Stomach (tissue), 19 donors: ENCODE measurements at places on chromosomes 7 and 10. TPM values are rescaled to one million over a fixed set of nuclear protein-coding genes. Genes with fewer than 3 reads are reported as not detected.

The ABCB1 gene
- 10.6 TPM for total RNA-seq

GRCh38 chr7:115734641-115735040, 295.9 kb downstream of the TFEC start:
- DNase-seq, result no peak

GRCh38 chr7:102994567-102994966, 80.0 kb downstream of the FBXL13 start:
- DNase-seq, result no peak

The AGR2 gene
- 127 TPM for total RNA-seq

The HOGA1 gene
- total RNA-seq, result not detected

DNA sequence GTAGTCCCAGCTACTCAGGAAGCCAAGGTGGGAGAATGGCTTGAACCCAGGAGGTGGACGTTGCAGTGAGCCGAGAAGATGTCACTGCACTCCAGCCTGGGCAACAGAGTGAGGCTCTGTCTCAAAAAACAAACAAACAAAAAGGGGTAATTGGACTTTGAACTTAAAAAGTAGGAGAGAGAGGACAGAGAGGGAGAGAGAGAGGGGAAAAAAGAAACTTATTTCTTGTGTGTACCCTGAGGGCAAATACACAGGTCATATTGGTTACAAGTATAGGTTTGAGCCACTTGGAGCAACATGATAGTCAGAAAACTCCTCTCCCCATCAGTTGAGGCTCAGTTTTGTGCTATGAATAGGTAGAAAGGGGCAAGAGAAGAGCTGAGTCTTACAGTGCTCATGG, 42.8 kb upstream of the CCDC7 start:
- no peak for DNase-seq

- DNase-seq, result no peak
Measured at GRCh38 chr10:16497911-16498310, 23.8 kb downstream of the C1QL3 start.

The EPHB6 gene
- total RNA-seq, result 8.2 TPM

DNA sequence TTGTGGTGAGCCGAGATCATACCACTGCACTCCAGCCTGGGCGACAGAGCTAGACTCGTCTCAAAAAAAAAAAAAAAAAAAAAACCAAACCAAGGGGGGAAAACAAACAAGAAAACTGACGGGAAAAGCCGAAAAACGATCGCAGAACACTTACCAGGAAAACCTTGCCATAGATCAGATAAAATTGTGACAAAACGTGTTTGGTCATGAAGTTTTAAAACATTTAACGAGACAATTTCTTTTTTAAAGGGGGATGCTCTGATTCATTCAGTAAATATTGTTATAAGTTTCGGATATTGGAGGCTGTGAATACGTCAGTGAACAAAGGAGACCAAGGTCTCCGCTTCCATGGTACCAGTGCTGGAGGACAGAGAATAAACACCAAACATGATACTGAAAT, 77.3 kb downstream of the ARMC3 start:
- no peak for DNase-seq

DNA sequence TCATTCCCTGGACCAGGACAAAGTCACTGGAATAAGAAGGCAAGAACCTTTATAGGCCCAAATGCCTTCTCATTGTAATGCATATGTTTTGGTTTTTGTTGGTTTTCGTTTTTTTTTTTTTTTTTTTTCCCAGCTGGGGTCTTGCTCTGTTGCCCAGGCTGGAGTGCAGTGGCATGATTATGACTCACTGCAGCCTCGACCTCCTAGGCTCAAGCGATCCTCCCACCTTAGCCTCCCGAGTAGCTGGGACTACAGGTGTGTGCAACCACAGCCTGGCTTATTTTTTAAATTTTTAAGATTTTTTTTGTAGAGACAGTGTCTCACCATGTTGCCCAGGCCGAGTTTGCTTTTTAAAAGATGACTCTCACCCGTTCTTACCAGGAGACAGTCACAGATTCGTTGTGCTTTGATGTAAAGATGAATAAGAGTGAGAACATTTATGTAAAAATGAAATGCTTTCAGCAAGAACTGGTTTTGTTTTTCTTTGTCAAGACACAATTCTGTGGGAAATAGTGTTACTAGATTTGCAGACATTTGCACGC, 7.6 kb downstream of the IQCE start:
- no peak for DNase-seq

GRCh38 chr10:25226775-25227682, 52.2 kb downstream of the GPR158 start:
- DNase-seq, result peak; percentile 70
